ENCODE measurements at places on chromosomes 6 and 20. TPM values are rescaled to one million over a fixed set of nuclear protein-coding genes. Genes with fewer than 3 reads are reported as not detected.

- no peak for DNase-seq
Measured at GRCh38 chr6:136510782-136511181, 39.4 kb downstream of the MAP7 start.

DNA sequence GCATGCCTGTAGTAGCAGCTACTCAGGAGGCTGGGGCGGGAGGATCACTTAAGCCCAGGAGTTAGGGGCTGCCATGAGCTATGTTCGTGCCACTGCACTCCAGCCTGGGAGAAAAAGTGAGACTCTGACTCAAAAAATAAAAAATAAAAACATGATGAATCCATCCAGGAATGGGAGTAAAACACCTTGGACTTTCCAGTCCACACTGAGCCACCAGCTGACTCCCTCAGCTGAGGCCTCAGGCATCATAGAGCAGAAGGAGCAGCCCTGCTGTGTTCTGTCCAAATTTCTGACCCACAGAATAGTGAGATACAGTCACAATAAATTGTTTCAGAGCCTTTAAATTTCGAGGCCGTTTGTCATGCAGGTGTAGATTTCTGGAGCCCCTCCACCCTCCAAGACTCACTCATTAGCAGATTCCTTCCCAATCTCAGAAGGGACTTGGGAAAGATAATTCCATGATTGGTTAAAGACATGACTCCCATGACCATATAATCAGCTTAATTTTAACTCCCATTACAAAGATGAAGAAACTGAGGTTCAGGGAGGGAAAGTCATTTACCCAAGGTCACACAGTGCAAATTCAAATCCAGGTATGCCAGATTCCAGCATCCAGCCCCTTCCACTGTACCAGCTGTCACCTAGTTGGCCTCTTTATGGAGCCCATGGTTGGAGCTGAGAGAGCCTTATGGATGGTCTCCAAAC lies 9.0 kb upstream of the MMP9 start:
- DNase-seq = no peak

GRCh38 chr6:132863895-132864294 lies 49.5 kb downstream of the RPS12 start:
- no peak for DNase-seq

DNA sequence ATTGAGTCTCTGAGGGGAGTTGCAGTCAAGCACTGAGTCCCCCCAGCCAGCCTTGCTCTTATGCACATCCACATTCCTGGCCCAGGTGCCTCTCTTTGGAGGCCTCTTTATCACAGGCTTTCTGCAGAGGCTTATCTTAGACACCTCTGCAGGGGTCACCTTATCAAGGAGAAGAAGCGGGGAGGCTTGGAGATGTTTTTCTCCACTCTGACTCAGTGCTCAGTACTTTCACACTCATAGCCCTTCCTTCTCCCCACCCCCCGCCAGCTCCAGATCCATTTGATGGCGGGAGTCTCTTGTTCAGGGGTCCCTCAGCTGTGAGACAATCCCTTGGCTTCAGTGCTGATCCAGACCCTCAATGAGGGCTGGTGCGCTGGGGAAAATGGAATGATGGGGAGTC lies 132.1 kb upstream of the TSHZ2 start:
- no peak for DNase-seq

- no peak for DNase-seq
Measured at GRCh38 chr20:20235681-20236080, 132.2 kb upstream of the INSM1 start.

DNA sequence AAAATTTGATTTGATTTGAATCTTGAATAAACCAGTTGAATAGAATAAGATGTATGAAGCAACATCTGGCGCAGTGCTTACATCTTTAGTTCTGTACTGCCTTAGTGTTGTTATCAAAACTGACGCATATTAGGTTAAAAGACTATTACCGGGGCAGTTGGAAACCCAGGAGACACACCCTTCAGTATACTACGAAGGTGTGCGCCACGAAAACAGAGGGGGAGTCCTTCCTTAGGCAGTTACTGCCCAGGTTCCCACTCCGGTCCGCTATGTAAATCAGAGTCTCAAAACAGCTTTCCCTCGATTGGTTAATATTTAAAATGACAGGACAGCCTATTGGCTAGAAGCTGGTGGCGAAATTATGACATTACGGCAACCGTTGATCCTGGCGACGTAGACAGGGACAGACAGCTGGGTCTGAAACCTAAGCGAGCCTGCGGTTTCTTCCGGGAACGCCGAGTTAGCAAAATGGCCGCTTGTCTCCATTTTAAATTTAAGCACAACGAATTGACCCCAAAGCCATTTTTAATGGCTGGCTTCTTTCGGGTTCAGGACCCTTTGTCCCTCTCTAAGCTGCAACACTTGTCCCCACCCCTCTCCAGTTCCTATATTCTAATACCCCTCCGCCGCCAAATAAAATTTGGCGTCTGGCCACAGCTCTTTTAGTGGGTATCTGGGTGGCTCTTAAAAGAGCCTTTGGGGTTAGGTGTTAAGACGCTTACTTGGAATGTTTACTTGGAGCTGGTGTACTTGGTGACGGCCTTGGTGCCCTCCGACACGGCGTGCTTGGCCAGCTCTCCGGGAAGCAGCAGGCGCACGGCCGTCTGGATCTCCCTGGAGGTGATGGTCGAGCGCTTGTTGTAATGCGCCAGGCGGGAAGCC lies 35.8 kb downstream of the HFE start:
- DNase-seq = peak; percentile 99

RAET1G gene
- not detected for total RNA-seq

- no peak for DNase-seq
Measured at GRCh38 chr6:117477988-117478852, 4.3 kb upstream of the DCBLD1 start.

- no peak for DNase-seq
Measured at GRCh38 chr6:132750455-132751248, 7.1 kb downstream of the VNN2 start.

GRCh38 chr6:141598487-141598886 lies 534.2 kb upstream of the GJE1 start:
- no peak for DNase-seq

CST2 gene
- not detected for total RNA-seq

IRF4 gene
- 6.4 TPM for total RNA-seq

GRCh38 chr6:150881911-150882481 lies 16.5 kb downstream of the MTHFD1L start:
- DNase-seq = peak; percentile 87

DAAM2 gene
- total RNA-seq = 78.8 TPM

DNA sequence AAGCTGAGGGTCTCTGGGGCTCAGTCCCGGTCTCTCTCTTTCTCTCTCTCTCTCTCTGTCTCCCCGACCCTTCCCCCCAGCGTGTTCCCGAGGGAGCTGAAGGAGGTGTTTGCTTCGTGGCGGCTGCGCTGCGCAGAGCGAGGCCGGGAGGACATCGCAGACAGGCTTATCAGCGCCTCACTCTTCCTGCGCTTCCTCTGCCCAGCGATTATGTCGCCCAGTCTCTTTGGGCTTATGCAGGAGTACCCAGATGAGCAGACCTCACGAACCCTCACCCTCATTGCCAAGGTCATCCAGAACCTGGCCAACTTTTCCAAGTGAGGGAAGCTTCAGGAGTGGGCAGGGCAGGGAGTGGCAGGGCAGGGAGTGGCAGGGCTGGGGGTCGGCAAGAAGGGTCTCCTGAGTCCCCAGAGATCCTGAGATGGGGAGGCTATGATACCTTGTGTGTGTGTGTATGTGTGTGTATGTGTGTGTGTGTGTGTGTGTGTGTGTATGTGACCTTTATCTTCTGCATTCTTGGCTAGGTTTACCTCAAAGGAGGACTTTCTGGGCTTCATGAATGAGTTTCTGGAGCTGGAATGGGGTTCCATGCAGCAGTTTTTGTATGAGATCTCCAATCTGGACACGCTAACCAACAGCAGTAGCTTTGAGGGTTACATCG lies 13.6 kb upstream of the ZBTB9 start:
- DNase-seq = no peak

GRCh38 chr6:27770724-27771123 lies 141.5 kb downstream of the OR2B2 start:
- DNase-seq = no peak

DNA sequence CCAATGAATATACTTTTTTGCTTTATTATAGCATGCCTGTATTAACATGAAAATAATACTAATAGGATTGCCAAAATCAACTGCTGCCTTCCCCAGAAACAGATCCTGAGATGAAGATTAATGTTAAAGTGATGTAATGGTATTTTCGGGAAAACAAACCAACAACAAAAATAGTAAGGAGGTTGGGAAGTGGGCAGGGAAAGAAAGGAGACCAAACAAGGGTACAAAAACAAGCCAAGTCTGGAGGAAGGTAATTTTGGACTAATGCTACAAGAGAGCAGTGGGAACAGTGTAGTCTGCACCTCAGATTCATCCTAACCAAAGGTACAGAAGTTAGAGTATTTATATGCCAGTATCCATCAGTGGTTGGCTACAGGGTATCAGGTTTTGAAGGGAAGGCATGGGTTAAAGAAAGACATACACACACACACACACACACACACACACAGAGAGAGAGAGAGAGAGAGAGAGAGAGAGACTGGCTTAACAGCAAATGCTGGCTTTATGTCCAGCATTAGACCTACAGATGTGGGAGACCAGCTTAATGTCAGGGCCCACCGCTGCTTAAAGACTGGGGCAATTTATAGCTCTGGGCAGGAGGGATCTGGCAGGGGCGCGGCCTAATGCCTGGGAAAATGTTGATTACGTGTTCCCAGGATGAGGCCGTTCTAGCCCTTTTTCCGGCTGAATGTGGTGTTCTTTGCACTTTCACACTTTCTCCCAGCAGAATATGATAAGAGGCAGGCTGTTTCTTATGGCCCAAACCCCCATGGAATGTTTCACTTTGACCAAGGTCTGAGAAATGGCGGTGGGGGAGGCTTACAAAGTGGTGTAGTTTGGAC lies 3.8 kb upstream of the SLC17A1 start:
- DNase-seq = no peak

DNA sequence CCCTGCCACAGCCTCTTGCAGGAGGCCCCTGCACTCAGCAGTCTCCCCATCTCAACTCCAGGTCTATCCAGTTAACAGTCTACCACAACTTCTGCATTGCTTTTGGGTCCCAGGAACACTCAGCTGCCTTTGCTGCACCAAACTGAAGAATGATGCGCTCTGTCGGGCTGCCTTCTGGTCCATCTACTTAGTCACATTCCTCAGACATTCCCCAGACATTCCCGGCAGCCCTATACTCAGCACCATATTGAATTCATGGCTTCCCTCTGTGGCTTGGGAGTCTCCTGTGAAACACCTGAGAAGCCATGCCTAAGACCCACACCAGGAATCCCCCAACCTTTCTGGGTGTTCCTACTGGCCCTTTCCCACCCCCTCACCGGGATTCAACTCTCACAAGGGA lies 99.6 kb upstream of the COL21A1 start:
- DNase-seq = no peak

- no peak for DNase-seq
Measured at GRCh38 chr6:3878048-3878666, 29.0 kb downstream of the FAM50B start.

- no peak for DNase-seq
Measured at GRCh38 chr6:43781941-43782704, 12.1 kb downstream of the VEGFA start.

GRCh38 chr6:160917572-160917971 lies 74.0 kb upstream of the MAP3K4 start:
- DNase-seq = no peak

DNA sequence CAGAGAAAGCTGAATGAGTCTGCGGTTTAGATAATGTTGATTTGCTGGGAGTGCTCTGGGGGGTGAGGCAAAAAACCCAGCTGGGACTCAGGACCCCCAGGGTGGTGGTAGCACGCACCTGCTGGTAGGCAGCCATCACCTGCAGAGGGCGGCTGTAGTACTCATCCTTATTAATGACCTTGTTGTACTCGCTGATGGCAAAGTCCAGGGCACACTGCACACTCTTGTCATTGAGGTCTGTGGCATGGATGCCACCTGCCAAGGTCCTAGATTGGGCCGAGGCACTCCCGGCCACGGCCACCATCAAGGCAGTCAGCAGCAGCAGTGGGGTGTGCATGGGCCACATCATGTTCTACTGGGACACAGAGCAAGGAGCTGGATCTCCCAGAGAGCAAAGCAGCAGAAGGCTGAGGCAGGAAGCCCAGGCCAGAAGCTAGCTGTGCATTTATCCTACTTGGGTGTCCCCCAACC lies at the start of gene CST5:
CST5 (minus strand) TSS at position 421 of the 471 bp plus-strand sequence; CDS start at position 349, 72 bp downstream.
- DNase-seq = no peak

CST8 gene
- total RNA-seq = not detected

WFDC5 gene
- total RNA-seq = not detected

CEP57L1 gene
- not detected for total RNA-seq

MACROD2 gene
- total RNA-seq = 10.9 TPM

SLC52A3 gene
- total RNA-seq = 1.3 TPM

- DNase-seq = no peak
Measured at GRCh38 chr20:26243731-26244130, 547.1 kb upstream of the ZNF337 start.

DPPA5 gene
- not detected for total RNA-seq

DNA sequence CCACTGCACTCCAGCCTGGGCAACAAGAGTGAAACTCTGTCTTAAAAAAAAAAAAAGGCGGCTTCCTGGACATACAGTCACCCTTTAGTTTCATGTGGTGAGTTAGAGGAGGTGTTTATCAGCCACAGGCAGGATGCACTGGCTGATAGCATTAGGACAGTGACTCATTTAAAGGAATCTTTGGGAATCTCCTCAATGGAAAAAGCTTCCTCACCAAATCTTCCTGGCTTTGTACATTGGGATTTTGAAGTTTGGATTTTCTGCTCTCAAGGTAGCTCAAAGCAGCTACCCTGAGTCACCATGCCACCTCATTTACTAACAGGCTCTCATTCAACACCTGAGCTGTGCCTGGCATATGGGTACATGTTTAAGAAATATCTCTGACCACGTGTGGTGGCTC lies 20.2 kb downstream of the PRPH2 start:
- DNase-seq = no peak

DSP gene
- total RNA-seq = 121 TPM

DNA sequence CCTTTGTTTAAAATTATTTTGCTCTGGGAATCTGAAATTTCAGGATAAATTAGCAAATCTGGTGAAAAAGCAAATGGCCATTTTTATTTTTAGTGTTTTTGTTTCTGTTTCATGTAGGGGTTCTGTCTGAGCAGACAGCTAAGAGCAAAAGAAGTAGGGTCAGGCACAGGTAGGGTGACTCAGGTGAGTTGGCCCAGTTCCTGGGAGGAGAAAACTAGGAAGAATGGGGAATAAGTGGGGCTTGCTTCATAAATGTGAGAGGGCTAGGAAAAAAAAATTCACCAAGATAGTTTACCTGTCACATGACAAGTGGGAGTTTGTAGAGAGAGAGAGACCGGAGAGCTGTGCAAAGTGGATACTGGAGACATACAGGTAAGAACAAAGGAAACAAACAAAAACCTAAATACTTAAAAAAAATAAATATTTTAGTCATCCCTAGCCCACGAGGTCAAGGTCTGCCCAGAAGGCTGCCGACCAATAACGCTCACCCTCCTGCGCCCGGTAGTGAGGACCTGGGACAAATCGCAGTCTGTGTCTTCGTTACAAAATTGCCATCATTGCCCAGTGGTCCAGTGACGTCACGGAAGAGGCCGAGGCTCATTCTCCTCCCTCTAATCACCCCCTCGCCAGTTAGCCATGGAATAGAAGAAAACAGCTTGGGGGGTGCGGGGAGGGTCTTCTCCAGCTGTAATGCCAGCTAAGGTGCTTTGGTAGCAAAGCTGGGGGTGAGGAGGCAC lies 2.3 kb downstream of the THBD start:
- DNase-seq = no peak

Data from stomach (tissue), 19 donors.